Right lobe of liver (tissue), 6 donors: ENCODE measurements at places on chromosomes 3 and 15. TPM values are rescaled to one million over a fixed set of nuclear protein-coding genes. Genes with fewer than 3 reads are reported as not detected.

DNA sequence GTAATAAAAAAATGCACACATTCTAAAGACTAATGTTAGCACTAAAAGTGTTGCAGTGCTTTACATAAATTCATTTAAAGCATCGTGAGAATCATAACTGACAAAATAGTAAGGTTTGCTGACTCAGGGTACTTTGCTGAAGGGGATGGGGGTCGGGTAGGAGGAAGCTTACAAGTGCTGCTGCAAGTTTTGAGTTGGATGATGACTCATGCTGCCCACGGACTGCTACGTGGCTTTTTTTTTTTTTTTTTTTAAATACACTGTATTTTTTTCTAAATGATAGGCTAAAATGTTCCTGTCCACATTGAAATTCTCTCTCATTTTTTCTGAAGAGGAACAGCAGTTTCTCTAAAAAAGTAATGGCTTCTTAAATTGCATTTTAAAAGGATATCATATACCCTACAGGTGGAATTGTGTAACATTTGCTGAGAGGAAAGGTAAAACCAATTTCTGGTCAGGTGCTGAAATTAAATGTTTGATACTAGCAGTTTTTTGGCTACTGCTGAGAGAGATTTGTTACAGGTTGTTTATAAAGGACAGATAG, 2.2 kb downstream of the MAPK6 start:
- no peak for DNase-seq

The ACSBG1 gene
- not detected for total RNA-seq

GRCh38 chr15:58165661-58166060, 27.5 kb downstream of the AQP9 start:
- DNase-seq, result peak; percentile 74

- no peak for DNase-seq
Measured at GRCh38 chr3:73687106-73688004, 62.6 kb upstream of the PDZRN3 start.

GRCh38 chr15:87228460-87228859, 1028.1 kb downstream of the NTRK3 start:
- DNase-seq, result no peak

DNA sequence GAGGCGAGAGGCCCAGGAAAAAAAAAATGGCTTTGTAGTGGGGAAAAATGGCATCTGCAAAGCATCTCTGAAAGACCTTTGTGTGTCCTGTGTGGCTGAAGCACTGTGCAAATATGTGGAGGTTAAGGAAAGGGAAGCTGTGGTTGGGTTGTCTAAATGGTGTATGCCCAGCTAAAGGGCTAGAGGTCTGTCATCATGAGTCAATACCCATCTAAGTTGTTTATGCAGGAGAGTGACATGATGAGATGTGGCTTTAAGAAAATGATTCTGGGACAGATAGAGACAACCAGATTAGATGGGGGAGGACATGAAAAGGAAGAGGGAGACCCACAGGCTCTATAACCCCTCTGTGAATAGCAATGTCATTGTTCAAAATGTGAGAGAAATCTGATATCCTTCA, 280.7 kb downstream of the MFSD1 start:
- DNase-seq, result no peak

DNA sequence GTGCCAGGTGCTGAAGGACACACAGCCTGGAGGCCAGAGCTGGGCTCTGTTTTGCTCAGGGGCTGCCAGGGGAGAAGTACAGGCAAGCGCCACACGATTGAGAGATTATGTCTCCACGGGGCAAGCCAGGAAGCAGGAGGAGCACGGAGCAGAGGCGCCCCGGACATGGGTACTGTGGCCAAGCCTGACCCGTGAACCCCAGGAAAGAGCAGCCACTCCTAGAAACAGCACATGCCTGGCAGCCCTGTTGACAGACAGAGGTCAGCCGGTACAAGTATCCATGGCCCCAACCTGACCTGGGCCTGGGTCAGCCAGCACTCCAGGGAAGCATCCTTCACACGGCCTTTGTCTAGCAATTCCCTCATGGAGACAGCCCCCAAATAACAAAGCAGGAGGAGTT, 89.4 kb downstream of the ADAMTS17 start:
- DNase-seq, result no peak

DNA sequence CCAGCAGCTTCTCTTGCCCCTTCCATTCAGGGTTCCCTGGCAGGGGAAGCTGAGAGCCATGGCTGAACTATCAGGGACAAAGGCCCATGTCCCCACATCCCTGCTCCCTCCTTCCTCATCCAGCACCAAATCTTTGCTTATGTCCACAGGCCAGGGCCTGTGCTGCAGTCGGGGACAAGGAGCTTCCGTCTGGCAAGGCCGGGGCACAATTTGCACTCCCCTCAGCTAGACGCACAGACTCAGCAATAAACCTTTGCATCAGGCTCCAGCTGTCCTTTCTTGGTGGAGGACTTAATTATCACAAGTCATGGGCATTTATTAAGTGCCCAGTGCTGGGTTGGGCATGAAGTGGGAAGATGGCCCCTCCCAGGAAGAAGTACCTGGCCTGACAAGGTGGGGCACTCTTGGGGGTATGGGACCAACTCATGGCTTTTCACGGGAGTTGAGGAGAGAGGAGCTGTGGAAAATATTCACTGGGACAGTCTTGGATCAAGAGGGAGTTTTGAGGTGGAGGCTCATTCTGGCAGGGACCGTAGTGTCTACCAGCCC, 4.9 kb downstream of the GNAT1 start:
- no peak for DNase-seq

GRCh38 chr15:49814709-49815108, 193.9 kb downstream of the DTWD1 start:
- DNase-seq, result no peak

The PPIP5K1 gene
- total RNA-seq, result 19.8 TPM

DNA sequence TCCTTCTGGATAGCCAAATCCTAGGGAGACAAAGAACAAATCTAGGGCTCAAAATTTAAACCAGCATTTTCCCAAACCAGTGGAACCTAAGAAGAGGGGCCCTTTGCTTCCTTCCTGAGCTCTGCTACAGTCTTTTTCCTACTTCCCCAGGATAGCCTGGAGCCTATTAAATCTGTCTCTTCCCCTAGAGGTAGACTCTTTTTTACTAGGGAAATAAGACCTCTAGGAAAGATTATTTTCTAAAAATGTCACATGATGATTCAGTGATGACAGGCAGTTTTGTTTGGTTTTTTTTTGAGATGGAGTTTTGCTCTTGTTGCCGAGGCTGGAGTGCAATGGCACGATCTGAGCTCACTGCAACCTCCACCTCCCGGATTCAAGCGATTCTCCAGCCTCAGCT, 18.5 kb downstream of the RMDN3 start:
- DNase-seq, result no peak

DNA sequence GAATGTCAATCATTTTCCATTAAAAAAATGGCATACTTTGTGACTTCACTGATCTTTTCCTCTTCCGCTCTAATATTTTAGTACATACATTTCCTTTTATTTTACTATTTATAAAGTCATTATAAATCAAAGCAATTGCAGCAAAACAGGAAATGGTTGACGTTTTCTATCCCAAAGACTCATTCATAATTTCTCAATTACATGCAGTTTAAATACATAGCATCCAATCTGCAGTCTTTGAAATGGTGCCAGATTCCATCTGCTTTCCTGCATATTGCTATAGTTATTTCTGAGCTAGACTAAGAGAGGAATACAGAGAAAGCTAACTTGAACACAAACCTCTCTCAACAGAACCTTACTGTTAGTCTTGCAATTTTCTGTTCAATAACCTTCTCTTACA, 179.8 kb downstream of the ZPLD1 start:
- no peak for DNase-seq

DNA sequence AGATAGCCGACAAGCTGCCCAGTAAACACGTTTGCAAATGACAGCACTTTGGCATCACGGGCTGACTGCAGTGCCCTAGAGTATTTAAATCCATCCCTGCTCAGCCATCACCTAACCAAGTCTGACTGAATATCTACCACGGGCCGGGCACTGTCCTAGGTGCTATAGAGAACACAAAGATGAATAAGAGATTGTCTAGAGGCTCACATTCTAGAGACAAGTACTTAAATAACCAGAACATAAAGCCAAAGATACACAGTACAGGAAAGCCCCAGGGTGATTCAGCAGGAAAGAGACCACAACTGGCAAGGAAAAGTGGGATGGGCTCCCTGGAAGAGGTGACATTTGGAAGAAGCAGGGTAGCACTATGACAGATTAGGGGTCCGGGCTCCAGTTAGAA, 103.5 kb downstream of the MYLK start:
- DNase-seq, result no peak

The TIMP4 gene
- not detected for total RNA-seq

The NPAP1 gene
- 0.06 TPM for total RNA-seq
